Stimulated activated naive B cell treated with anti-CD40 and anti-IgM and Interleukin-4, amounts not matched to agents 10 μg/mL and 1 μg/mL and 100 μg/mL, for 72 hours (primary cell): ENCODE measurements at places on chromosomes 16 and 17.

DNA sequence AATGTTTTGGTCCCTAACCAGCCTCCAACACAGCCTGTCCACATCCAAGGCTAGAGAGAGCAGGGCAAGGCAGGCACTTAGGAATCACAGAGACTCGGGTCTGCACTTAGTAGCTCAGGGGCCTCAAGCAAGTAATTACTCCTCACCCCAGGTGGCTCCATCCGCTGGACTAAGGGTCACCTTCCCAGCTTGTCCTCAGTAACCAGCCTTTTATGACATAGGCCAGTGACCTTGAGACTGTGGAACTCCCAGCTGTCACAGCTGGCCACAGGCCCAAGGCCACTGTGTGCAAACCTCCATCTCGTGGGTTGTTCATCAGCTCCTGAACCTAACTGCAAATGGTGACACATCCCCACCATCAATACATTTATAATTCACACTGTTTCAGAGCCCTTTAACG lies 68.6 kb downstream of the CDYL2 start:
- no peak for DNase-seq

DNA sequence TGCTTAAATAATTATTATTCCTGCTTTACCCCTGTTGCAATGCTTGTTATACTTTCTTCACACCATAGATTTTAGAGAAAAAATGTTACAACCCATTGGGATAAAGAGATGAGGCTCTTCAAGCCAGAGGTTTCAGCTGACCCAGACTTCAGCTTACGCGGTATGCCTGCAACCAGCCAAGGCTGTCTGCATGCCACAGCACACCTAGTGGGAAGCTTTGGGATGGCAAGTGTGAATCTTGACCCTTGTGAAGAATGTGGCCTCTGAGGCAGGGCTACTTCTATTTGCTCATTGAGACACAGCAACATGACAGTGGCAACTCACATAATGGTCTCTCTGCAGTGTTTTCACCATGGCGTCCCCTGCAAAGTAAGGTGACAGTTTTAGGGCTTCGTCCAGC lies 193.9 kb upstream of the PIRT start:
- DNase-seq, result no peak

GRCh38 chr17:80822021-80822699 lies 169.5 kb upstream of the CHMP6 start:
- no peak for DNase-seq

DNA sequence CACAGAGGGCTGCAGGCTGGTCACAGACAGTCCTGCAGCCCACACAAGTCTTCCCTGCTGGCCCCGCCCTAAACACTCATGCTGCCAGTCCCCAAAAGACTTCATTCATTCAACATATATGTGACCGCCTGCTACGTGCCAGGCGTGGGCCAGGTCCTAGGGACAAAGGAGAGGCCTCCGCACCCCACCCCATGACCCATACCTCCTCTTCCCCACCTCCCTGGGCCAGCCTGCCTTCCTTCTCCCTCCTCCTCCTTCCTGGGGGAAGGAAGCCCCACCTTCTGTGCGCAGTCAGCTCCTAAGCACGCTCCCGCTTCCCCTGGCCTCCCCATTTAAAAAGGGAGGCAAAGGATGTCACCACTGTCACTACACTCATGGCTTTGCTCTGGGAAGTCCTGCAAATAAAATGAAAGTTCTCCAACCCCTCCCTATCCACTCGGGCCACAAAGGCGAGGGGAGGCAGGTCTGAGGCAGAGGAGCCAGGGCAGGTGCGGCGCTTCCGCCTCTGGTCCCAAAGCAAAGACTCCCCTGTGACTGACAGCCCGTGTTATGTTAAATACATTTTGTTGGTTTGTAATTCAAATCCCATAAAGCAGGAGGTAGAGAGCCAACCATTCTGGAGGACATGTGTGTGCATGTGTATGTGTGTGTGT lies 9.0 kb downstream of the DNAAF8 start:
- DNase-seq, result no peak

- DNase-seq, result no peak
These were observed 39.4 kb upstream of the PHB1 start for GRCh38 chr17:49454050-49454449.

- DNase-seq, result no peak
These were observed 23.0 kb downstream of the BCL7C start for GRCh38 chr16:30870904-30871303.

DNA sequence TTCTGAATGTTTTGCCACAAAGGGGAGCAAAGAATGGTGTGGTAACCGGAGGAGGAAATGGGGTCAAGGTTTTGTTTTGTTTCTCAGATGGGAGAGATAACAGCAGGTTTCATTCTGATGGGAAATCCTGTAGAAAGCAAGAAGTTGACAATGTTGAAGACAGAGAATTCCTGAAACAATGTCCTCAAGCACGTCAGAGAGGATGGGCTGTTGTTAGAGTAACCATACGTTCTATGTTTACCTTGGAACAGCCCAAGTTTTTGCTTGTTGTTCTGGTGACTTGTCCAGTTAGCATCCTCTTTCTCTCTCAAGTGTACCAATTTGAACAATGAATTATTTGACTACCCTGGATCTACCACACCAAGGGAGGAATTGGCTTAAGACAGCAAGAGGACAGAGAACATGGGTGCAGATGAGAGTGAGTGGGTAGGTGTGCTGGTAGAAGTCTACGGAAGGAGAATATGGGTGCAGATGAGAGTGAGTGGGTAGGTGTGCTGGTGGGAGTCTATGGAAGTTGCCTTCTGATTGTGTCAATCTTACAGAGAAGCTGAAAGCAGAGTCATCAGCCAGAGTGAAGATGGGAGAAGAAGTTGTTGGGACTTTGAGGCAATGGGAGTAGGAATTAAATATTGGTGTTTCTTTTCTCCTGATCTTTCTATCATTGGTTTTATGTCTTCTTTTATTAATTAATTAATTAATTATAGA lies 14.8 kb upstream of the NSRP1 start:
- DNase-seq, result no peak

GRCh38 chr16:58028541-58029070 lies 3.1 kb downstream of the MMP15 start:
- no peak for DNase-seq

- no peak for DNase-seq
These were observed 104.3 kb downstream of the AXIN2 start for GRCh38 chr17:65457183-65457582.

- DNase-seq, result no peak
These were observed 537 bp upstream of the GJC1 start for GRCh38 chr17:44830359-44831288.

DNA sequence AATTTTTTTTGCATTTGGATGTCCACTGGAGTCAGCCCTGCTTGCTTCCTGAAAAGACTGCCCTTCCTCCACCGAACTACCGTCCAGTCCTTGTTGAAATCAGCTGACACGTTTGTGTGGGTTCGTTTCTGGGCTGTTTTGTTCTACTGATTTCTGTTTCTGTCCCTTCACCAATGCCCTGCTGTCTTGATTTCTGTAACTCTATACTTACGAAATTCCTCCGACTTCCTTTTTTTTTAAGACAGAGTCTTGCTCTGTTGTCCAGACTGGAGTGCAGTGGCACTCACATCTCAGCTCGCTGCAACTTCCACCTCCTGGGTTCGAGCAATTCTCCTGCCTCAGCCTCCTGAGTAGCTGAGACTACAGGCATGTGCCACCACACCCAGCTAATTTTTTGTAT lies 8.4 kb upstream of the GAA start:
- no peak for DNase-seq

- DNase-seq, result no peak
These were observed 58.3 kb upstream of the ARHGAP44 start for GRCh38 chr17:12730931-12731521.

GRCh38 chr16:83363521-83363920 lies 444.3 kb upstream of the HSBP1 start:
- no peak for DNase-seq

DNA sequence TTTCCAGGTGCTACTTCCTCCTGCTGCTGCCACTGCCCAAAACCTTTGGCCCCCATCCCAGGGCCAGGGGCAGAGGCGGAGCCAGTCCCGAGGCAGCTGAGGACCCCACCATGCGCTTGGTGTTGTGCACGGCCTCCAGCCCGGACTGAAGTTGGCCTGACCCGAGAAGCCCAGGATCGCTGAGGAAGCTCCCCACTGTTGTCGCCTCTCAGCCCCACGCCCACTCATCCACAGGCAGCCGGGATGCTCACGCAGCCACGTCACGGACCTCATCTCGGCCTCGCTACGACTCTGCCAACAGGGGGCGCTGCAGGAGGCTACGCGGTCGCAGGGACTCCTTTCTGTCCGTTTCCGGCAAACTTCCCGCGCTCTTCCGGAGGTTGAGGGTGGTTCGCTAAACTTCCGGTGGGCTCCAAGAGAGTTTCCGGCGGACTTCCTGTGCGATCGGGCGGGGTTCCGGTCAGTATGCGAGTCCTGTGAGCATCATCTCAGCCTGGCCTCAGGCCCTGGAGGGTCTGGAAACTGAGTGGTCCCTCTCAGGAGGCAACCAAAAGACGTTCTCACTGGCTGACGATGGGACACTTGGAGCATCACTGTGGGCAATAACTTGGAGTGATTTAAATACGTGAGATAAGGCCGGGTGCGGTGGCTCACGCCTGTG lies 12.4 kb downstream of the ZG16B start:
- DNase-seq, result peak; percentile 71

DNA sequence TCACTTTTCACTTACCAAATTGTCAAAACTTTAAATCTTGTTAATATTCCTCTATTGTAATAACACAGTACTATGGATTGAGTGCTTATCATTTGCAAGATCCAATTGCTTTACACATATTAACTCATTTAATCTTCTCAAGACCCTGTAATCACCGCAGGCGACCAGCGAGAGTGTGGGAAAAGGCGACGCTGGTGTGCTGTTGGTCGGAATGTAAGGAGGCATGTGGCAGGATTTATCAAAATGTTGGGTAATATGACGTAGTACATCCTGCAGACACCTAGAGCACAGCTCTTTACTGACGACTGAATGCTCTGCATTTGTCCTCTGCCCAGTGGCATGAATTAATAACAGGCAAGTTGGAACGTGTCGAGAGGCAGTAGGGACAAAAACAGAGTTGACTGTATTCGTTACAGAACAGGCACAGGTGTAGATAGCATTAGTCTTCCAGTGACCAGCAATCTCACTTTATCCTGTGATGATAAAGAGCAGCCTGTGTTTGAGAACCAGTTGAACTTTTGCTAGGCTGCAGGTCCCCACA lies 80.3 kb downstream of the TNRC6C start:
- no peak for DNase-seq

DNA sequence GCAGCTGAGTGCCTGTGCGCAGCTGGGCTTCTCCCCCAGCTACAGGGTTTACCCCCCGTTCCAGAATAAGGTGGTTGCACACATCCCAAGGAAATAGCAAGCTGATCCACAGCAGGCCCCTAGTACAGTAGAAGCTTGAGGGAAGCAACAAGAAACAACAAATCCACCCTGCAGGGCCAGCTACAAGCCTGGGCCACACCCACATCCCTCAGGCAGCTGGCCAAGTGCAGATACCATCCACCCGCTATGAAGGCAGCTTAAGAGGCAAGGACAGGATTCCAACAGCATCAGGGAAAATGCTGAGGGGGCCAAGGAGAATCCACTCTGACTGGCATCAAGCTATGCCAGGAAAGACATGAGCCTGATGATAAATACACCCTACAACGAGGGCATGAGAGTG lies 66.9 kb upstream of the RCVRN start:
- no peak for DNase-seq

- no peak for DNase-seq
These were observed 33.2 kb downstream of the CYB5D2 start for GRCh38 chr17:4175921-4176807.

DNA sequence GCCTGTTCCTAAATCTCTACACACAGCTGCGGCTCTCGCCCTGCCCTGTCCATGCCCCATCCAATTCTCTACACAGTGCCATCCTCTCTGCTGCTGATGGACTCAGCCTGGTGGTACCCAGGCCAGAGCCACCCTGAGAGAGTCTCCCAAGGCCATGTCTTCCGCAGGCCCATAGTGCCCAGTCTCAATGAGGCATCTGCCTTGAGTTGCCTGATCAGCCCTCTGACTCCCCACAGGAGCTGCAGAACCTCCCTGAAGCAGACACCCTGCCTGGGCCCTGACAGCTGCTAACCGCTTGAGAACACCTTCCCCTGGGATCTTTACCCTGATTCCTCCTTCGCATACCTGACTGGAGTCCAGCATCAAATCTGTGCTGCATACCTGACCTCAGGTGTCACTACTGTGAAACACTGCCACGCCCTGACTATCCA lies 13.3 kb downstream of the TSPOAP1 start:
- DNase-seq, result no peak

DNA sequence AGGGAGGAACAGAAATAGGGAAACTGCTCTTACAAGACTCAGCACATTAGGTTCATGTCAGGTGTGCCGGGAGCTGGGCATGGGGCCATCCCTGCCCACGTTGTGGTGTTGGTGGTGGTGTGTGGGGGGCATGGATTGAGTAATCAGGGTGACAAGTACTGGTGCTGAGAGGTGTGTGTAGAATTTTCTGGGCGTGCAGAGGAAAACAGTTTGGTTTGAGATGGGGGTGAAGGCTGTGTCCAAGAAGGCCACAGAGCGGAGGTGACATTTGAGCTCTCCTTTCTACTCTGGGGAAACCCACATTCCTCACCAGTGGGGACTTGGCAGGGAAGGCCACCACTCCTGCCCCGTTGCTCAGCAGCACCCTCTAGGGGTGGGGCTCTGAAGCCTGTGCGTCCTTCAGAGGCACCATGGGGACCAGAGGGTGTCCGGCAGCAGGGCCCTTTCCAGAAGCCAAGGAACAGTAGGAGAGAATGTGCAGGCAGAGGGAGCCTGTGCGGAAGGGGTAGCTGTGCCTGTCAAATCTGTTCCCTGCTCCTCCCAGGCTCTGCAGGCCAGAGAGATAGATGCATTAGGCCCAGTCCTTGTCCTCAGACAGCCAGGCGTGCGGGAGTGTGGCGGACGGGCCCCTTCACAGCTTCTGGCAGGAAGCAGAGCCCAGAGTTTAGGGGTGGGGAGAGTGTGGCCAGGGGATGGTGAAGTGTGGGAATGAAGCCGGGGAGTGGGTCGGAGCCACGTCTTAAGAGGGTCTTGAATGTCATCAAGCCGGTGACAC lies 48.7 kb upstream of the GSE1 start:
- DNase-seq, result peak; percentile 74

DNA sequence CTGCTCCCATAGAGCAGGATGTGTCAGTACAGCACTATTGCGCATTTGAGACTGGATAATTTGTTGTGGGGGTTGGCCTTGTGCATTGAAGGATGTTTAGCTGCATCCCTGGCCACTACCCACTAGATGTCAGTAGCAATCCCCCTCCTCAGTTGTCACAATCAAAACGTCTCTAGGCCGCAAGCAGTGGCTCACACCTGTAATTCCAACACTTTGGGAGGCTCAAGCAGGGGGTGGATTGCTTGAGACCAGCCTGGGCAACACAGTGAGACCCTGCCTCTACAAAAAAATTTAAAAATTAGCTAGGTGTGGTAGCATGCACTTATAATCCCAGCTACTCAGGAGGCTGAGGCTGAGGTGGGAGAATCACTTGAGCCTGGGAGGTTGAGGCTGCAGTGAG lies 48.4 kb downstream of the CENPV start:
- peak; percentile 21 for DNase-seq
